ENCODE measurements at places on chromosomes 16 and 17. TPM values are rescaled to one million over a fixed set of nuclear protein-coding genes. Genes with fewer than 3 reads are reported as not detected.

PRSS53 gene
- total RNA-seq, result 10.9 TPM

ANKFN1 gene
- total RNA-seq, result not detected

TMEM220 gene
- 1.7 TPM for total RNA-seq

PLXDC1 gene
- 17.9 TPM for total RNA-seq

ZNF18 gene
- total RNA-seq, result 16.3 TPM

KLHL10 gene
- total RNA-seq, result not detected

ABCA9 gene
- 0.09 TPM for total RNA-seq

KRT40 gene
- total RNA-seq, result not detected

CDH13 gene
- not detected for total RNA-seq

HS3ST3A1 gene
- not detected for total RNA-seq

KRT222 gene
- total RNA-seq, result not detected

CHMP1A gene
- 88.1 TPM for total RNA-seq

CACNA1G gene
- total RNA-seq, result 0.11 TPM

KRTAP2-4 gene
- not detected for total RNA-seq

EIF5A gene
- 451 TPM for total RNA-seq

YPEL2 gene
- 25.3 TPM for total RNA-seq

CDRT4 gene
- 10.6 TPM for total RNA-seq

CYGB gene
- not detected for total RNA-seq

KRTAP2-1 gene
- not detected for total RNA-seq

PPP1R27 gene
- total RNA-seq, result not detected

FNDC8 gene
- not detected for total RNA-seq

INO80E gene
- total RNA-seq, result 113 TPM

OTOA gene
- 0.14 TPM for total RNA-seq

ABI3 gene
- total RNA-seq, result 86.4 TPM

HOXB3 gene
- 13.6 TPM for total RNA-seq

SEZ6 gene
- total RNA-seq, result not detected

MMP15 gene
- 0.62 TPM for total RNA-seq

Data from activated naive CD8-positive, alpha-beta T cell treated with anti-CD3 and anti-CD28 coated beads, Interleukin-2, amount 10 ng/mL, durations not matched to agents 7 days and 5 days (primary cell).